ENCODE measurements at places on chromosomes 16 and 17.

- DNase-seq, result no peak
Measured at GRCh38 chr17:55632893-55633292, 89.8 kb downstream of the TMEM100 start.

GRCh38 chr17:79991924-79992648 lies 43.6 kb downstream of the TBC1D16 start:
- DNase-seq, result no peak

- DNase-seq, result no peak
Measured at GRCh38 chr16:66824006-66824405, 6.8 kb downstream of the NAE1 start.

- no peak for DNase-seq
Measured at GRCh38 chr16:23668225-23668624, 10.5 kb upstream of the PLK1 start.

DNA sequence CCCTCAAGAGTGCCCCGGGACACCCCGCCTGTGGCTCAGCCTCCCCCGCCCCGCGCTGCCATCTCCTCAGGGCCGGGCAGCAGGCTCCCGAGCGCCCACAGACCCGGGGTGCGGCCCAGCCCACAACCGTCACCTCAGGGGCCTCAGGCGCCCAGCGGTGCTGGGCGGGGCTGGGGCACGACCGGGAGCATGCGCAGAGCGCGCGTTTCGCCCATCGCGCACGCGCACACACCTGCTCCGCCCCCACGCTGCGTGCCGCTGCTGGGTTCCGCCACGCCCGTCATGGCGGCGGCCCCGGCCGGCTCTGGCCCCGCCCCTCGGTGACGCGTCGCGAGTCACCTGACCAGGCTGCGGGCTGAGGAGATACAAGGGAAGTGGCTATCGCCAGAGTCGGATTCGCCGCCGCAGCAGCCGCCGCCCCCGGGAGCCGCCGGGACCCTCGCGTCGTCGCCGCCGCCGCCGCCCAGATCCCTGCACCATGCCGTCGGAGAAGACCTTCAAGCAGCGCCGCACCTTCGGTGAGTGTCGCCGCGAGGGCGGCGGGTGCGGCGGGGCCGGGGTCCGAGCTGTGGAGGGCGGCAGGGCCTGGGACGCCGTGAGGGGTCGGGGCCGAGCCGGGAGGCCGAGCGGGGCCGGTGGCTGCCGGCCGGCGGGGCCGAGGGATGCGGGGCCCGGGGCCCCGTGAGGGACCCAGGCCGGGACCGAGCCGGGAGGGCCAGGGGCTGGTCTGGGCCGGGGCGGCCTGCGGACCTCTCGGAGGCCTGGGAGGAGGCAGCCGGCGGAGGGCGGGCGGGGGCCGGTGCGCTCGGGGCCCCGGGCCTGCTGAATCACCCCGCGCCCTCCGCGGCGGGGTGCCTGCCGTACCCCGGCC lies at the start of gene MAP1LC3B:
MAP1LC3B (plus strand) TSS at position 387 of the 871 bp plus-strand sequence; CDS start at position 479, 92 bp downstream.
- DNase-seq, result peak; percentile 99

- peak; percentile 25 for DNase-seq
Measured at GRCh38 chr17:14427900-14428647, 127.2 kb downstream of the HS3ST3B1 start.

DNA sequence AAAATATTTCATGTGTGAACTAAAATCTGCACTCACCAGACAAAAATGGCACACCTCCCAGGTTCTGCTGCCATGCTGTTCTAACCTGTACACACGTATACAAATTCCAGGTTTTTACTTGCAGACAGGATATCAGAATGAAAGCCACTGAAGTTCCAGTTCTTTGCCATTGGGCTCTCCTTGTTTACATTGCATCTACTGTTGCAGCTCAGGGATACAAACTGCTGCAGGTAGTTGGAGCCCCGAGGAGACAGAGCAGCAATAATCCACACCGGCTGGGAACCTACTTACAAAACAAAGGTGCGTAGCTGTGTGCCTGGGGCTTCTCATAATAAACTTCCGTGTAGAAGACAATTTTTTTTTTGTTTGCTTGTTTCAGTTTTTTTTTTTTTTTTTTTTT lies 59.6 kb downstream of the HAPSTR1 start:
- DNase-seq, result no peak

DNA sequence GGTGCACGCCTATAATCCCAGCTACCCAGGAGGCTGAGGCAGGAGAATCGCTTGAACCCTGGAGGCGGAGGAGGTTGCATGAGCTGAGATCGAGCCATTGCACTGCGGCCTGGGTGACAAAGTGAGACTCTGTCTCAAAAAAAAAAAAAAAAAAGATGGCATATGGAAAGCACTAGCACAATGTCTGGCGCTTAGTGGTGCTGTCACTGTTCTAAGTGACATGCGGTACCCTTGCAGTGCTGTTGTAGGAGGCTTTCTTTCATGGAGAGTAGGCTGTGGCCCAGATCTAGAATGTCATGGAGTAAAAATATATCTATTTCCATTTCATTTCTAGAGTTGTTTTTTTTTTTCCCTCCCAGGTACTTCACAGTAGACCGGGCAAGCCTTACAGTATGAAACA lies 14.6 kb upstream of the METTL9 start:
- no peak for DNase-seq

- DNase-seq, result no peak
Measured at GRCh38 chr17:15896834-15897233, 48.1 kb upstream of the ADORA2B start.

GRCh38 chr16:85081765-85082164 lies 30.5 kb downstream of the CIBAR2 start:
- DNase-seq, result no peak

GRCh38 chr17:15663176-15663575 lies 20.9 kb downstream of the TRIM16 start:
- DNase-seq, result no peak

GRCh38 chr16:77306075-77306474 lies 106.9 kb downstream of the SYCE1L start:
- no peak for DNase-seq

DNA sequence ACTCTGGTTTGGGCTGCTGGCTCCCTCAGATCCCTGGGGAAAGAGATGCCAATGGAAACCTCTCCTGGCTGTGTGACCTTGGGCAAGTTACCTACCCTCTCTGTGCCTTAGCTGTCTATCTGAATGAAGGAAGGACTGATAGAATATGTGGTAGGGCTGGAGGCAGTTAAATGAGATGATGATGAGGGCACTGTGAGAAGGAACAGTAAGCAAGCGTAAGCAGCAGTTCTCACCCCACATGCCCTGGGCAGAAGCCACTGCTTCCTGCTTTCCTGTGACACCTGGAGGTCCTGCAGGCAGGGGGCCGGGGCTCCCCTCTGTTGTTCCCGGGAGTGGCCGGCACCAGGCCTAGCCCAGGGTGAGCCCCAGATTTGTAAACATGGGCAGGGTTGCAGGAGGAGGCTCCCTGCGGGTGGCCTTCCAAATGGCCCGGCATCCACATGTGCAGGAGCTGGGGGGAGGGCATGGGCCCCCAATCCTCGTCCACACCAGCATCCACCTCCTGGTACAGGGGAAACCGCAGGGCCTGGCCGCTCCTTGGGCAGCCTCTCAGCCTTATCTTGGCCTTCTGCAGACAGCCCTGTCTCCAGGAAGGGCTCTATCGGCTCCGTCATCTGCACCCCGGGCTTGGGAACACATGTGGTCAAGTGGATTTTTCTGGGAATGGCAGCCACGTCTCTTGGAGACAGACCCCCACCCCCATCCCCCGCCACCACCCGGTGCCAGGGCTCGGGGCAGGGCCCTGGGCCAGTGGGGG lies 235.6 kb upstream of the GSE1 start:
- DNase-seq, result no peak

DNA sequence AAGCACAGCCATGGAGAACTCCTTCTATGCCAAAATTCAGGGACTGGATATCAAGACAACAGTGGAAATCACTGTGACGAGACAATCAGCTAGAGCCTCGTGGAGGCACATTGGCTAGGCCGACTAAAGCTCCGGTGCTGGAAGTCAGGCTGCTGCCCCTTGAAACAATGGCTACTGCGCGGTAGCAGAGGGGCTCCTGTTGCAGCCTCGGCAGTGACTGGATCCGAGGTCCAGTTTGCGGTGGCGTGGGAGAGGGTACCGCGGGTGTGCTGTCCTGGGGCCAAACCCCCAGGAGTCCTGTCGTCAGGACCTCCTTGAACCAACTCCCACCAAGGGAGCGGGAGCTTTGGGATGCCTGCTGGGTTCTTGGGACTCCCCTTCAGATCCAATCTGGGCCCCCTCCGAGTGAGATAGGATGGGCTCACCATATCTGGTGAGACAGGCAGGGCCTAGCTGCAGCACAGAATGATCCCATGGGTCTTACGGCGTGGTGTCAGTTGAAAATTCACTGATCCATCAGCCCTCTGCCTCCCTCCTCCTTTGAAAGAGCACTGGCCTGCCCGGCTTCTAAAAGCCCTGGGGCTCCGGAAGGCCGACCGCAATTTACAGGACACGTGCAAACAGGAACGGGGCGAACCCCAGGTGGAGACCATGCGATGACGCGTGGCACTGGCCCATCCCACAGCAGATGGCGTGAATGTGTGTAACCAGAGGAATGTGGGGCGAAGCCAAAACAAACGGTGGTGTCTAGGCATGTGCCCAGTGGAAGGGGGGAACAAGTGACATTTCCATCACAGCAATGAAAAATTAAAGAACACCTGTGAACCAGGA lies 15.8 kb upstream of the KCNJ18 start:
- DNase-seq, result no peak

DNA sequence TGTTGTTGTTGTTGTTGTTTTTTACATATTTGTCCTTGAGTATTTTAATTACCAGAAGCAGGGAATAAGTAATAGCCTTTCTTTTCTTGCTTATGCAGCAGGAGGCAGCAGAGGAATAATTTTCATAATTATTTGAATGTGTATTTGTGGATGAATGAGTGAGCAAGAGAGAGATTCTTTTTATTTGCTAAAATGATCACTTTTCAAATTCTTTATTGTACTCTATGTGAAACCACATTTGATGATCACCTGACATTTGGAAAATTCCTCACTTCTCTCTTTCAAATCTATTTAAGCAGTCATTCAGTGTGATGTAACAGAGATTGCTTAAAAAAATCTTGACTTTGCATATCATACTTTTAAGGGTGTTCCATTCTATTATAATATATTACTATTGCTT lies 223.6 kb downstream of the BCAS3 start:
- DNase-seq, result no peak

- DNase-seq, result no peak
Measured at GRCh38 chr17:17886226-17886625, 49.4 kb upstream of the SREBF1 start.

GRCh38 chr16:48129926-48130325 lies 25.9 kb downstream of the ABCC12 start:
- DNase-seq, result no peak

- DNase-seq, result no peak
Measured at GRCh38 chr16:85029981-85030401, 2.4 kb downstream of the KIAA0513 start.

- no peak for DNase-seq
Measured at GRCh38 chr16:22318690-22319358, 21.6 kb downstream of the POLR3E start.

GRCh38 chr17:46266656-46267544 lies 28.0 kb upstream of the LRRC37A start:
- DNase-seq, result peak; percentile 76

DNA sequence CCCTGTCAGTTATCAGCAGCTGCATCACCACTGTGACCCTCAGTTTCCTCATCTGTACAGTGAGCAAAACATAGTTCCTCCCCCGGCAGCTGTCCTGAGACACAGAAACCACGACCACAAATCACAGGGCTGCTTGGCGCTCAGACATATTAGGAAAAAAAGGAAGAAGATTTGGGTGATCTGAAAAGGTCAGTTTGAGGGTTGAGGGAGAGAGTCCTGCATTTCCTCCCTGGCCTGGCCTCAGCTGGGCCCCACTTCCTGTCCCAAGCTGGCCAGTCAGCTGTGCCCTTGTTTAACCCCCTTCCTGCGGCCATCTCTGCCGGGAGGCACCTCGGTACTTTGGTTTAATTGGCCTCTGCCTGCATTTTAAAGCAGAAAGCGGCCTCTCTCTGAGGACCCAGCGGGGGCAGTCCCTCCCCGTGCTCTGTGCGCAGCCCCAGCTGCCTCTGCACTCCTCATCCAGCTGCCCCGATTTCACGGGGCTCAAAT lies 24.0 kb upstream of the CIBAR2 start:
- no peak for DNase-seq

- no peak for DNase-seq
Measured at GRCh38 chr16:64865069-64865696, 256.7 kb downstream of the CDH11 start.

DNA sequence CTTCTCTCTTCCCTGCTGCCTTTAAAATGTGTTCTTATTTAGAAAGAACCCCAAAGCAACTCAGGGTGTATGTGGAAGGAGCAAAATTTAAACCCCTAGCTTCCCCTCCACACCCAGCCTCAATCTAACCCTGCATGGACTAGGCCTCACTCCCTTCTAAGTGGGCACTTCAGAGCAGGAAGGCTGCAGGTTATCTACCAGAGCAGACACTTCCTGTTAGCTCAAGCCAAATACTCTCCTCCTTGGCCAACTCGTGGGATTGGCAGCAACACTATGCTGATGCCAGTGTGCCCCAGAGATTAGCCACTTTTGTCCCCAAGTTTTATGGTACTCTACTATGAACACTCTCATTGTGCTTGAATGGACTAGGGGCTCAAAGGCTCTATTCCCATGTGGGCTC lies 35.6 kb downstream of the CCDC42 start:
- DNase-seq, result no peak

- no peak for DNase-seq
Measured at GRCh38 chr16:1117176-1117900, 21.3 kb upstream of the C1QTNF8 start.

DNA sequence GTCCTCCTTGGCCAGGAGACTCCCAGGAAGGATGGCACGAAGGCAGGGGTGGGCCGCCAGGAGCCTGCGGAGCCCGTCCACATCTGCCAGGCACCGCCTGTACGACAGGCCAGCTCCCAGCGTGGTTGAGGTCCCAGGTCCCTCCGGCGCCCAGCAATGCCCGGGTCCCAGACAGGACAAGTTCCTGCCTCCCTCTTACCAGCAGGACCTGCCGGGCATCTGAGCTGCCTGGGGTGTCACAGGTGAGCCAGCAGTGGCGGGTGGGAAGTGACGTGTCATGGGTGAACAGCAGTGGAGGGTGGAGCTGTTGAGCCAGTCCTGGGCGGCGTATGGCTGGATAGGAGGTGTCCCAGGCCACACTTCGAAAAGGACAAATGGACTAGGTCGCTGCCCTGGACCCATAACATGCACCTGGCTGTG lies 15.7 kb upstream of the BAHCC1 start:
- DNase-seq, result no peak

GRCh38 chr17:28508211-28508724 lies 2.1 kb downstream of the FOXN1 start:
- DNase-seq, result no peak

DNA sequence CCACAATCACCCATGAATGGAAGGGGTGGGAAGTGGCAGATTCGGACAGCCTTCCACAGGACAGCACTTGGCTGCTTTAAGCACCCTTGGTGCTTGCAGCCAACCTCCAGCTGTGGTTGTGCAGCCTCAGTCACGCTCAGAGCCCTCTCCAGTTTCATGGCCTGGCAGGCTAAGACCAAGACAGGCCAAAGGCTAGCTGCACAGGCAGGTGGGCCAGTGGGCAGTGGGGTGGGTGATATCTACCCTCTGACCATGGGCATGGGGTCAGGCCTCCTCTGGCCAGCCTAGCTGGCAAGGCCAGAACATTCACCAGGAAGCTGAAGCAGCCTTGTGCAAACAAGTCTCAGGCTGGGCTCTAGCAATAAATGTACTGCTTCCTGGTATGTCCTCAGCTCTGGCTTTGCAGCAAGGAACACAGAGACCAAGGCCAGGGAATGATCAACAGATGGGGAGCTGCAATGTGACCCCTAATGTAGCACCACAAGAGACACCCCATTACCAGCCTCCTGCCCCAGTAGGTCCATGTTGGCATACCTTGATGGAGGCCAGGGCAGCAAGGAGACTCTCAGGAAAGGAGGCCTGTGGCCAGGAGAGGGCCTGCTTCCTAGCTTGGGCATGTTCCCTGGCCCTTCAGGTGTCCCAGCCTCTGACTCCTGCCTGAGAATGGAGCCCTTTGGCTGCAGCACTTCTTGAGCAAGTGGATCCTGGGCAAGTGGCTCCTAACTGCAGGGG lies 20.9 kb downstream of the HSD11B2 start:
- no peak for DNase-seq
